ENCODE measurements at places on chromosomes 7 and 10.

- DNase-seq, result no peak
These were observed 105.5 kb upstream of the ZNF438 start for GRCh38 chr10:31136930-31137885.

DNA sequence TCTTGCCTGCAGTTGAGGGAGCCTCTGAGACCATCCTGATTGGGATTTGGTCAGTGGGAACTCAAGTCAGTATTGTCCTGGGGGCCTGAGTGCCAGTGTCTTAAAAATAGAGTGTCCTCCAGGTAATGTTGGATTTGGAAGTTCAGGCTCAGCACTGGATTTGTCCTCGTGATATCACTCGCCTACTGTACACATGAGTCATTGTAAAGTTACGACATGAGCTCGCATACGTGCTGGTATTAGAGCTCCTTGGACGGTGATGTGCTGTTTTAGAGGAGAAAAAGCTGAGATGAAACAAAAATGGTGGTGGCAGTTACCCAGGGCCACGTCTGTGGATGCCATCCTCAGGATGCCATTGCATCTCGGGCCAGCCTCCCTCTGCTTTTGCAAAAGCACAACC lies 78.2 kb downstream of the MGMT start:
- no peak for DNase-seq

- DNase-seq, result no peak
These were observed 348.8 kb downstream of the SUGCT start for GRCh38 chr7:40483630-40484029.

GRCh38 chr10:13820119-13820963 lies 233.6 kb downstream of the PRPF18 start:
- DNase-seq, result no peak

GRCh38 chr7:103983201-103983977 lies 6.1 kb downstream of the RELN start:
- no peak for DNase-seq

DNA sequence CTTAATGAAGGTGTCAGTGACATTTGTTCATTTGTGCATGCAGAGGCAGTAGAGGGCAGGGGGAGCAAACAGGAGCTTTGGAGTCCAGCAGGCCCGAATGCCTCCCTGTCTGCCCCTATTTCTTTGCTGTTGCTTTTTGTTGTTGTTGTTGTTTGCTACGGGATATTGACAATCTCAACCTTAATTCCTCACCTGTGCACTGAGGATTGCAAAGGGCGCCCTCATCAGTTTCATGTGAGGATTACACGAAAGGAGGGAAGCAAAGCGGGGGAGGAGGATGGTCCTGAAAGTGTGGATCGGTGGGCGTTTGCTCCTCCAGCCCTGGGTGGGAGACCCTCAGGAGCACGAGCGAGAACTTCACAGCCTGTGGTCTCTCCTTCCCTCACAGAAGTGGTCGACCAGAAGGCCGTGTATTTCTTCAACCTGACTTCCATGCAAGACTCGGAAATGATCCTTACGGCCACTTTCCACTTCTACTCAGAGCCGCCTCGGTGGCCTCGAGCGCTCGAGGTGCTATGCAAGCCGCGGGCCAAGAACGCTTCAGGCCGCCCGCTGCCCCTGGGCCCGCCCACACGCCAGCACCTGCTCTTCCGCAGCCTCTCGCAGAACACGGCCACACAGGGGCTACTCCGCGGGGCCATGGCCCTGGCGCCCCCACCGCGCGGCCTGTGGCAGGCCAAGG lies 9.6 kb downstream of the GDF10 start:
- no peak for DNase-seq

DNA sequence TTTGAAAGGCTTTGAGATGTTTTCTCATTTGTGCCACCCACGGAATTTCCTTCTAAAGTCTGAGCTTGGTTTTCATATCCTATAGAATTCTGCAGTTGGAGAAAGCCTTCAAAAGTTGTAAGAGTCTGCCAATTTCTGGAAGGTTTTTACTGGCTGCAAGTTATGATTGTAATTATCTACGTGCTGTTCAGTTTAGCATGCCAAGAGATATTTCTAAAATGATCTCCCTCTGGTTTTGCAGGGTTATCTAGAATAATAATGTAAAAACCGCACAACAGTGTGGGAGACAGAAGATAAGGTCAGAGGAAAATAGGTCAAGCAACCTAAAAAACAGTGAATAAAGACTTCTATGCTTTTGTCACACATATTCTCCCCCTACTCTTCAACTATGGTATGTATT lies 69.3 kb downstream of the MTERF1 start:
- no peak for DNase-seq

- no peak for DNase-seq
These were observed 1265.8 kb downstream of the REEP3 start for GRCh38 chr10:64786989-64787388.

DNA sequence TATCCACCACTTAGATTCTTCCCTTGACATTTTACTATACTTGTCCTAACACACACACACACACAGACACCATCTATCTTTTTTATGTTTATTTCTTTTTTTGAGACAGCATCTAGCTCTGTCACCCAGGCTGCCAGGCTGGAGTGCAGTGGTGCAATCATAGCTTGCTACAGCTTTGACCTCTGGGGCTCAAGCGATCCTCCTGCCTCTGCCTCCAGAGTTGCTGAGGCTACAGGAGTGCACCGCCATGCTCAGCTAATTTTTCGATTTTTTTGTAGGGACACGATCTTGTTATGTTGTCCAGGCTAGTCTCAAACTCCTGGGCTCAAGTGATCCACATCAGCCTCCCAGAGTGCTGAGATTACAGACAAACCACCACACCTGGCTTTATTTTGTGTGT lies 16.7 kb downstream of the WIPI2 start:
- no peak for DNase-seq

- no peak for DNase-seq
These were observed 48.3 kb downstream of the MCMBP start for GRCh38 chr10:119824299-119824698.

DNA sequence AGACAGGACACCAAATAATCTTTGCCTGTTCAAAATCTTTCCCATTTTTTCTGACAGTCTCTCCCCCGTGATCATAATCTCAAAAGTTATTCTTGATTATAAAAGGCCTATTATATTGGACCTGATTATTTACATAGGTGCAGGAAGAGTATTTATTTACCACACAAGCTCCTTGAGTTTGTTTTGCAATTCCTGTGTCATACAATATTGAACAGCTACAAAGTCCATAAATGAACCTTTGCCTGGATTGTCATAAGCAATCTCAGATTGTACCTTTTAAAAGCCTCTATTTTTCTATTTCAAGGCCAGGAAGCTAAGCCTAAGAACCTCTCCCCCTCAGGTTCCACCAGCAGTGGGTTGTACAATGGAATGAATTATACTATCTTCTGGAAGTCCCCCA lies 183.9 kb upstream of the MEOX2 start:
- DNase-seq, result no peak

DNA sequence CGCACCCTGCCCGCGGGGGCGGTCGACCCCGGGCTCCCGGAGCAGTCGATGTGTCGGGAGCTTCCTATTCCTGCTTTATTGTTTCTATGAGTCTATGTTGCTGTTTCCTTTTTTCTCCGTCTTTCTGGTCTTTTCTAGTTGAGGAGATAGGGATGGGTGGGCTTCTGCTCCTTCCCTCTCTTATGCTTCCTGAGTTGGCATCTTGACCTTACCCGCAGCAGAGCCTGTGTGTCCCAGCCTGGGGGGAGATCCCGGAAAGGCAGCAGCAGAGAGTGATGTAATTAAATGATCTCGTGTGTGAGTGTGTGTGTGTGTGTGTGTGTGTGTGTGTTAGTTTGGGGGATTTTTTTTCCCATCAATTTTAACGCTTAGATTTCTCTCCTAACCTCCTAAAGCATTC lies 486 bp upstream of the SORCS1 start:
- no peak for DNase-seq

DNA sequence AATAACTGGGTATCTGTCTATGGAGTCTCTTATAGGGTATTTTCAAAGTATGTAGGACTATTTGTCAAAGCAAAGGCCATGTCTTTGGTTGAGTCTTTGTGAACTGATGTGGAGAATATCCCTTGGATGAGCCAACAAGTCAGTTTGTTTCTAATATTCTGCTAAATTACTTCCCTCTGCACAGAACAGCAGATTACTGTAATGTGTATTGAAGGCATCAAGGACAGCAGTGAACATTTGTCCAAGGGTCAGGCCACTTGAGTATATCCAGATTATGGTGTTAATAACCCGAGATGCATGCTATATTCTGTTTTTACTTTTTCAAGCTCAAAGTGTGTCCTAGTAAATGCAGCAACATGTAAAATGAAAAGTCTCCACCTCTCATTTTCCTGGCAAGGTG lies 144.2 kb upstream of the GLI3 start:
- DNase-seq, result no peak

All from chondrocyte (in vitro differentiated cells).